H7 (cell line): ENCODE measurements at places on chromosomes 6 and 20. TPM values are rescaled to one million over a fixed set of nuclear protein-coding genes. Genes with fewer than 3 reads are reported as not detected.
A peak's percentile ranks its signal among the peaks of the same experiment; 100 is the strongest.

- DNase-seq, result no peak
Observed at GRCh38 chr6:100267721-100268123, 197.0 kb downstream of the SIM1 start.

The KCNG1 gene
- total RNA-seq, result 116 and 174 TPM in 2 replicates

The HEBP2 gene
- total RNA-seq, result 48.1 and 60.2 TPM in 2 replicates

The FYN gene
- 45.4 and 85.7 TPM in 2 replicates for total RNA-seq

- DNase-seq, result no peak
Observed at GRCh38 chr20:46190478-46191167, 72.5 kb downstream of the CD40 start.

DNA sequence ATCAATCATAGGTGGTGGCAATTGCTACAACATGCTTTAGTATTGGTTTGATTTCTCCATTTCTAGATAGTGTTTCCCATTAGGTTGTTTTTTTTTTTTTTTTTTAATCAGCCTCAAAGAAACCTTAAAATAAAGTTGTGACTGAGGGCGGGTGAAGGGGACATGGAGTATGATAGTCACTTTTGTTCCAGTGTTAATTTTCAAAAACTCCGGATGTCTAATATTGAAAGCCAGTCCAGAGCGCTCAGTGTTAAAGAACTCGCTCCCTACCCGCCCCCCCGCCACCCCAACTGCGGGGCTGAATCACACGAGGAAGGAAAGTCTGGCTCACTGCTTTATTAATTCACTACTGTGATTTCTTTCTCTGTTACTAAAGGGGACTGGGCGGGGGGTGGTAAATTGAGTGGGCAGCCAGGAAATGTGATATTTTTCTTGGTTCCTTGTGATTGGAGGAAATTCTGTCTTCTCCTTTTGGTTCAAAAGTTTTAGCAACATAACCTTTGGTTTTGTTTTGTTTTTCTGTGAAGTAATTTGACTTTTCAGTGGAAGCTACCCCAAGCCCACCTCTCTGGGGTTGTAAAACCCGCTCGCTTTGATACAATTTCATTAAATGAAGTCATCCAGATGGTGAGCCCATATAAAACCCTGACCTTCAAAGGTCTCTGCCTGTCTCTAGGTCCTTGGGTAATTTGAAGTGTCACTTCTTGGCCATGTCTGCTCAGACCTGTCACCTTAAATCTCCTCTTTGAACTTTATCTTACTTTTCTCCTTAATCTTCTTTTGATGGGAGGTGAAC, 38.0 kb downstream of the TNFAIP3 start:
- no peak for DNase-seq

The SLC16A10 gene
- total RNA-seq, result 5.1 and 7.9 TPM in 2 replicates

DNA sequence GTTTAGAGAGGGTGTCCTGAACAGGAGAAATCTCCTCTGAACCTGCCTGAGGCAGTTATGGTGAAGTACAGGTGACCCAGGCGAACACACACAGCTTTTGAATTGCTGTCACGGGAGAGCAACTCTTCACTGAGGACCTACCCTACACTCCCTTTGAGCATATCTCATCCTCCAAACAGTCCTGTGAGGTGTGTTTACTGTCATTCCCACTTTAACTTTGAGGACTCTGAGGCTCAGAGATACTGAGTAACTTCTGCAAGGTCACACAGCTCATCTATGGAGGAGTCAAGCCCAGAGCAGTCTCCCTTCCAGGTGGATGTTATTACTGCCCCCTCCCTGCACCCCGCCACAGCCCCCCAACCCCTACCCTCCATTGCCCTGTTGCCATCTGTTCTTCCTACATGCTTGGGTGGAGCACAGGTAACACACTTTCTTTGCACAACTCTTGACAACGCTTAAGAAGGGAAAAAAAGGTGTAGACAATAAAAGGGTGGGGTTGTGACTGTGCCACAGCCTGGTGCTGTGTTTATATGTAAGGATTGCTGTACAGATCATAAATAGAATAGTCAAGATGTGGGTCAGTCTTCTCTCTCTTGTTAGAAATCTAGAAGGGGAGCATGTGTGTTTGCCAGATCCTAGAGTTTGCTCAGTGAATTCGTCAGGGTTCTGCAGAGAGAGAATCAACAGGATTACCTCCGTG, 4.3 kb upstream of the TRAF3IP2 start:
- DNase-seq, result no peak

The PKHD1 gene
- 0.14 and 0.15 TPM in 2 replicates for total RNA-seq

DNA sequence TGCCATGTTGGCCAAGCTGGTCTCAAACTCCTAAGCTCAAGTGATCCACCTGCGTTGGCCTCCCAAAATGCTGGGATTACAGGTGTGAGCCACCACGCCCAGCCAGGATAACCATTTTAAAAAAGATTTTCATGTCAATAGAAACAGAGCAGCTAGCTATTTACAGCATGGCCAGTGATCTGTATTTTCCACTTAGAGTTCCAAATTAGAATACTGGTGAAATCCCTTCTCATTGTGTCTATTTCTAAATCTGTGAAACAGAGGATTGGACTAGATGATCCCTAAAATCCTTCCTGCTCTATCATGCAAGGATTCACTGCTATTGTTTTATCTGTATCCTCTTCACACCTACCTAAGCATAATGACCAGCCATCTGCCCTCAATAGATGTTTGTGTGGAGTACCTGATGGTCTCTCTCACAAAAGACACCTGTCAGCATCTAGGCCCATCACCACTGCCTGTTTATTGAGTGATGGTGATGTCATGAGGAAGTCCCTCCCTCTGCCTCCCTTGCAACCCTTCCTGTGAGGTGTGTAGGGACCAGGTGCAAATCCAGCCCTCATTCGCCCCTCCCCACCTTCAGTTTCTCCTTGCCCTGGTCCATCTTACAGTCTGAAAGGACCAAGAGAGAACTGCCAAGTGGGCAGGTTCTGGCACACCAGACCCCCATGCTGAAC, 26.5 kb upstream of the SMIM29 start:
- no peak for DNase-seq

The TP53TG5 gene
- total RNA-seq, result not detected in 2 replicates

The DSTN gene
- 112 and 126 TPM in 2 replicates for total RNA-seq

- DNase-seq, result peak; percentile 20
Observed at GRCh38 chr6:12955956-12956355, 239.4 kb downstream of the PHACTR1 start.

- no peak for DNase-seq
Observed at GRCh38 chr20:22008456-22008855, 303.0 kb downstream of the PAX1 start.

- no peak for DNase-seq
Observed at GRCh38 chr20:33490023-33490933, at the start of gene CBFA2T2. Gene CBFA2T2 (plus strand): TSS chr20:33490096. CDS start chr20:33490268, 172 bp downstream.

DNA sequence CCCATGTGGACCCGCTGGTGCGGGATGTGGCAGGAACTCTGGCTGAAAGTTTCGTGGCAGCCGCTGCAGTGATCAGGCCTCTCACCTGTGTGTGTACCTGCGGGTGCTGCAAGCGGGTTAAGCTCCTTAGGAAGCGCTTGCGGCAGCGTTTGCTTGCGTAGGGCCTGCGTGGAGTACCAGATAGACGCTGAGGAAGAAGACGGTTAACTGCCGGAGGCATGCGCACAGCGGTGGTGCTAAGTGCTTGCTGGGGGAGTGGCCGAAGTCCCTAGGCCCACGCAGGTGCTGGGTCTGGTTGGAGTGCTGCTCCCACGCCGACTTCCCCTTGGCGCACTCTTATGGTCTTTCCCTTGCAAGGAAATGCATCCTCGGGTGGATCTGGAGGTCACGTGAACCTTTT, 23.0 kb downstream of the ZSCAN31 start:
- DNase-seq, result no peak

- DNase-seq, result no peak
Observed at GRCh38 chr6:7006515-7007191, 101.1 kb upstream of the RREB1 start.

The NOX3 gene
- not detected in 2 replicates for total RNA-seq

GRCh38 chr6:129994410-129994809, 24.0 kb upstream of the L3MBTL3 start:
- DNase-seq, result no peak

The BTNL2 gene
- not detected in 2 replicates for total RNA-seq

The DEFB127 gene
- not detected in 2 replicates for total RNA-seq

DNA sequence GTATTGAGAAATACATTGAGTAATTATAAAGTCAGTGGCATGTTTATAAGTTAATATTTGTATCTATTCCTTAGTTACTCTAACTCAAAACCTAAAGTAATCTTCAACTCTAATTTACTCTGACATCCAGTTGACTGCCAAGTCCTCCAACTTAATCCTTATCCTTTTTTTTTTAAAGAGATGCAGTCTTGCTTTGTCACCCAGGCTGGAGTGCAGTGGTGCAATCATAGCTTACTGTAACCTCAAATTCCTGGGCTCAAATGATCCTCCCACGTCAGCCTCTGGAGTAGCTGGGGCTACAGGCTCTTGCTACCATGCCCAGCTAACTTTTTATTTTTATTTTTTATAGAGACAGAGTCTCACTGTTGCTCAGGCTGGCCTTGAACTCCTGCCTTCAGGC, 24.4 kb downstream of the PTPN1 start:
- no peak for DNase-seq

DNA sequence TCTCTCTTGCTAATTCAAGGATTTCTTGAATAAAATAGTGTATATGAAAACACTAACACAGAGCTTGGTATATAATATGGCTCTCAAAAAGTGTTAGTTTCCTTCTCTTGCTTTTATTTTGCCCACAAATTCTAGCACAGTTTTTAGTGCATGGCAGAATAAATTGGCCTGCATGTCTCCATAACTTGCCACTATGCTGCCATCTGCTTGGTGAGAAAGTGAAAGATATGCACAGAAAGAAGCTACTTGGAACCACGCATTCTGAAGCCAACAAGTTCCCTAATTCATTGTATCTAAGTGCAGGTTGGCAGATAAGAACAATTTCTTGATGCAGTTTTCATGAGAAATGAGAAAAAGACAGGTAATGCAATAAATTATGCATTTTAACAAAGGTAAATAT, 101.2 kb downstream of the EPHA7 start:
- no peak for DNase-seq

- peak; percentile 77 for DNase-seq
Observed at GRCh38 chr20:31572042-31572700, 32.9 kb upstream of the ID1 start.

DNA sequence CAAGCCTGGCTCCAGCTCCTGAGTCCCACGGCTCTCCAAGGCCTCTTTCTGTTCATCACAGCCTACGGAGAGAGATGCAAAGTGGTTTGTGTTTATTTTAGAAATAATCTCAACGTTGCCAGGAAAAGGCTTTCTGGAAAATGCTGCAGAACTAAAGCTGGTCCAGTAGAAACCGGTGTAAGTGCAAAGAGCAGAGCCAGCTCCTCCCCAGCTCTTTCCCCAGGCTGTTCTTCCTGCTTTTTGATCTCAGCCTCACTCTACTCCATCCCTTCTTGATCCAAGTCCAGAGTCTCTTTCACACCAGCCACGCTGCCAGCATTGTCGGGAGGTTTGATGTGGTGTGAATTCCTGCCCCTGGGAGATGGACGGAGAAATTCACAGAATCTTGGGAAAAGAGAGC, 69.8 kb downstream of the TMEM170B start:
- DNase-seq, result no peak
